T-helper 9 cell (primary cell): ENCODE measurements at places on chromosomes 3 and 15.
A peak's percentile ranks its signal among the peaks of the same experiment; 100 is the strongest.

DNA sequence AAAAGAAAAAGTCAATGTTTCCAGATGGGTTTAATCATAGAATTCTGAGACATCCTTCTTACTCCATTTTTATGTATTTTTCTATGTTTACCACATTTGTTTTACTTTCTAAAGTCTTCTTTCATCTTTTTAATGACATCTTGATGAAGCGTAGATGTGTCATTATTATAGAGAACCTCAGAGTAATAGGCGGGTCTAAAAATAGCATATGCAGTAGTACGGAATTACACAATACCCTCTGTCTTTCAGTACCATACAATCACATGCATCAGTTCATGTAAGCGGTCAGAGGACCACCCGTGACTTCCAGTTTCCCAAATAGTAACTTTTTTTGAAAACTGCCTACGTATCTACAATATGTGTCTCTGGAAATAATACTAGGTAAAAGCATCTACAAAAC lies 224.0 kb downstream of the PLOD2 start:
- no peak for DNase-seq

- DNase-seq, result no peak
Measured at GRCh38 chr15:67085818-67086636, 20.6 kb downstream of the SMAD3 start.

DNA sequence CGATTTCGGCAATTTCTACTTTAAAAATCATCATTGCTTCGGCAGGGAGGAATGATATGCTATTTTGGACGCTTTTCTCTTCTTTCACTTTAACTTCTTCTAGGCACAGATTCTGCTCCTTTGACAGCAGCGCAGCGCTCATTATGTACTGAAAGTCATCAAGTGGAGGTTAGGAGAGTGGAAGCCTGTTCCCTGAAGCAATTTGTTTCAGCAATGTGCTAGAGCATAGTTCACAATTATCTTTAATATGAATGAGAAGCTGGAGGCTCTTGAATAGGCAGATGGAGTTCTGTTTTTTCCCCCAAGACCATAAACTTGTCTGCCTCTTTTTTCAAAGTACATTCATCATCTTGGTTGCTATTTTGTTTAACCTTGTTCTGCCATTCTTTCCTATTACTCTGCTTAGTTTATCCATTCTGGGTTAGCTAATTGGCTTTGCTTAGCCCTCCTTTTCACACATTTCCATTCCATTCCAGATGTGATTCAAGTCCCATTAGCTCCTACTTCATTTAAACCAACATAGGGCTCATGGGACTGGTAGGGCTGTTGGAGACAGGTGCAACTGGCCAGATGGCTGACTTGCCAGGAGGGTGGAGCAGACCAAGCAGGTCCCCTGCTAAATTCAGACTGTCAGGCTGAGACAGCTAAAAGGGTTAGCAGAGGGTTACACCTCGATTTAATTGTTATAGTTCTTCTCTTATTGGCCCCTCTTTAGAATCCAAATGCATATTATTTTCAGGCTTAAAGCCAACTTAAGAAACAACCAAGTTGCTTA lies 534.7 kb upstream of the CBLB start:
- no peak for DNase-seq

- DNase-seq, result no peak
Measured at GRCh38 chr3:172647823-172648222, 63.0 kb downstream of the NCEH1 start.

- no peak for DNase-seq
Measured at GRCh38 chr15:83955806-83956265, 279.7 kb upstream of the GOLGA6L4 start.

GRCh38 chr15:51736069-51736468 lies 1.4 kb downstream of the LYSMD2 start:
- DNase-seq, result no peak

GRCh38 chr15:25431836-25432561 lies 6.8 kb downstream of the UBE3A start:
- no peak for DNase-seq

GRCh38 chr3:174303907-174304560 lies 555.1 kb upstream of the NAALADL2 start:
- no peak for DNase-seq

- no peak for DNase-seq
Measured at GRCh38 chr15:98684995-98685525, 36.7 kb downstream of the IGF1R start.

- no peak for DNase-seq
Measured at GRCh38 chr15:67190813-67191212, 63.6 kb downstream of the AAGAB start.

- DNase-seq, result no peak
Measured at GRCh38 chr3:8839607-8840325, 70.4 kb upstream of the OXTR start.

GRCh38 chr3:14561051-14561960 lies 21.2 kb upstream of the GRIP2 start:
- DNase-seq, result no peak

DNA sequence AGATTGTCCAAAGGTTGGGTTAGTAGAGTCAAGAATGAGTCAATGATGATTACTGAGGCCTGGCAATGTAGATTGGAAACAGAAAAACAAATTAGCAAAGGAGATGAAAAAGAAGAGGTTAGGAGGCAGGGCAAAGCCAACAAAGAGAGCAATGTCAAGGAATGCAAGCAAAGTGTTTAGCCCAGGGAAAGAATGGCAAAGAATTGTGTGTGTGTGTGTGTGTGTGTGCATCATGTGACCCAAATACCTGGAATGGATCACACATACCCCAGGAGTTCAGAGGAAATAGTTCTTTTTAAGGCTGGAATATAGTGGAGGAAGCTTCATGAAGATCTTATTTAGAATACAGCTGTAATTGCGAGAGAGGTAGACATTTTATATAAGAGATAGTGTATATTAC lies 831.7 kb upstream of the ARPP21 start:
- DNase-seq, result no peak

GRCh38 chr3:278300-279064 lies 81.9 kb downstream of the CHL1 start:
- DNase-seq, result no peak

DNA sequence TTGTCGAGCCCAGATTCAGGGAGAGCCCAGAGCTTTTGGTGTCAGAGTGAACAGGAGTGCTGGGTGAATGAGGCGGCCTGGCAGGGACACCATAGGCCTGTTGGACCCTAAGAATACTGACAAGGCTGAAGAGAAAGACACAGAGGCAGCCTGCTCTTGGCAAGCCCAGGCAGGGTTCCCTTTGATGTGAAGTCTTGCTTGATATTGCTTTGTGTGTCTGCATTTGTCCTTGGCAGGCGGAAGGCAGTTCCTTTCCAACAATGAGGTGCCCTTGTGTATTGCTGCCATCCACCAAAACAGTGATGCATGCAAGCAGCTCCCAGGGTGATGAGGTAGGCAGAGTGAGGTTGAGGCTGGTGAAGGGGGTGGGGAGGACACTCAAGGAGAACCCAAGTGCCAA lies 152.7 kb upstream of the TSC22D2 start:
- DNase-seq, result no peak

GRCh38 chr15:65512189-65512588 lies 5.3 kb downstream of the DPP8 start:
- no peak for DNase-seq

DNA sequence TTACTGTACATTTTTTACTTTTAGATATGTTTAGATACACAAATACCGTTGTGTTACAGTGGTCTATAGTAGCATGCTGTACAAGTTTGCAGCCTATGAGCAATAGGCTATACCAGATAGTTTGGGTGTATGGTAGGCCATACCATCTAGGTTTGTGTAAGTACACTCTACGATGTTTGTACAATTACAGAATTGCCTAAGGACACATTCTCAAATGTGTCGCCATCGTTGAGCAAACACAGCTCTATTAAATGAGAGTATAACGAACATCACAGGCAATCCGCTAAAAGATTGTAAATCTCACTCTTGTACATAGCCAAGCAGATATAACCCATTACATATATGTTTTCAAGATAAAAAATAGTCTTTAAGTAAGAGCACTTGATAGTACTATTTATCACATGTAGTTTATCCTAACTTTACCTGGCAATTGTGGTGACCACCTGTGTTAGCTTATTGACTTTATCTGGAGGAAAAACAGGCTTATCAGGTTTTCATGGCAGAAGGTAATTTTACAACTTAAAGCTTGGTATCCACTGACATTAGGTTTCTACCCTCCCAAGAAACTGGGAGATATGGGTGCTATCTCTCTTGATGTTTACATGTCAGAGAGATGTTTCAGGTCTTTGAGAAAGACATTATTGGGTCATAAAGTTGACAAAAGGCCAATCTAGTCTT lies 898.7 kb downstream of the NSUN3 start:
- DNase-seq, result no peak

- DNase-seq, result no peak
Measured at GRCh38 chr15:50145451-50145872, 26.4 kb upstream of the ATP8B4 start.

DNA sequence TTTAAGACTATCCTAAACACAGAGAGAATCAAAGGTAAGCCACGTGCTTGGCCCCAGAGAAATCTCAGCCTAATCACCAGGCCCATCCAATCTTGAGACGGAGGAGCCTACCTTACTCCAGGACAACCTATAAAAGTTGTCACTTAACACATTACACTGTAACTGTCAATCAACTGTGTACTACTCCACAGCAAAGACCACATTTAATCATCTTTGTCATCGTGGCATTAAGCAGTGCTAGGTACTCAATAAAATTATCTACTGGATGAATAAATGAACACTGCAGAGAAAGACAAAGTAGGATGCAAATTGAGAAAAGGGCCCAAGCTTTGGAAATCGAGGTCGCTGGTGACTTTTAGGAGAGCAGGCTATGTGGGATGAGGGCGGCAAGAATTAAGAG lies 466.7 kb downstream of the SHQ1 start:
- DNase-seq, result no peak

- DNase-seq, result no peak
Measured at GRCh38 chr3:171353423-171353822, 106.8 kb downstream of the TNIK start.

GRCh38 chr3:123817413-123817812 lies 66.7 kb downstream of the MYLK start:
- no peak for DNase-seq

DNA sequence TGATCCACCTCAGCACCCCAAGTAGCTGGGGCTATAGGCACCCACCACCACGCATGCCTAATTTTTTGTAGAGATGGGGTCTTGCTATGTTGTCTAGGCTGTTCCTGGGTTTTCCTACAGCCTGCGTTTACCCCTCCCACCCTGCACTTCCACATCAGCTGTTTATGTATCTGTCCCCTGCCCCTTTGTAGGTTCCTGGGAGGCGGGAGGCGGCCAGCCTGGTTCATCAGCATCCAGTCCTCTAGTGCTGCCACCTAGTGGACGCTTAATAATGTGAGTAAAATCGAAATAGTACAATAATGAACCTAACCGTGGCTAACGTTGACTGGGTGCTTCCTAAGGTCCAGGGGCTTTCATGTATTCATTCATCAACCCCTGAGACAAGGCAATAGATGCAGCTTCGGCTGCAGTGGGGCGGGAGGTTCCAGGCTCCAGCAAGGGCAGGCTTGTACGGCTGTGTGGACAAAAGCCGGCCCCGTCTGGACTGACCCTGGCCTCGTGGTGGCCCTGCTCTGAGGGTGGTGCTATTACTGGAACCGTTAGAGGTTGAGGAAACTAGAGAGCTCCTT lies 1.2 kb upstream of the LCTL start:
- peak; percentile 33 for DNase-seq

- peak; percentile 53 for DNase-seq
Measured at GRCh38 chr3:45929042-45929679, 14.1 kb upstream of the CXCR6 start.

DNA sequence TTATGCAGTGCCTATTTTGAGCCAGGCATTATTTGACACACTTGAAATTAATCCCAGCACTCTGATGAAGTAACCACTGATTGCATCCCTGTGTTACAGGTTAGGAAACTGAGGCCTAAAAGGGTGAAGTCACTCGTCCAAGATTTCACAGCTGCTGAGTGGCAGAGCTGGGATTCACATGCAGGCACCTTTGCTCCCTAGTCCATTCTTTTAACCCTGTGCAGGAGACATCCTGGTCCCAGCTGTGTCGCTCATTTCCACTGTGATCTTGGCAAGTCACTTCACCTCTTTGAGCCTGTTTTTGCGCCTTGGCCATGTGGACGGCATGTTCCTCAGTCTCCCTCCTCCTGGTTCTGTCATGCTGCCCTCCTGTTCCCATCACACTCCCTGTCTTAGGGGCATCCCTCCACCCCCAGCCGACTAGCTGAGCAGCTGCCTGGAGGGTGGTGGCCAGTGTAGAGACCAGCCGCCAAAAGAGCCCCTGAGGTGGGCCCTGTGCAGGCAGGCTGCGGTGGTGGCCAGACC lies 70.6 kb downstream of the SMAD6 start:
- no peak for DNase-seq

GRCh38 chr3:155363690-155364070 lies 70.2 kb upstream of the STRIT1 start:
- DNase-seq, result no peak

GRCh38 chr3:78734048-78734637 lies 1033.7 kb downstream of the ROBO1 start:
- no peak for DNase-seq

GRCh38 chr15:53841651-53842050 lies 82.2 kb upstream of the WDR72 start:
- no peak for DNase-seq

DNA sequence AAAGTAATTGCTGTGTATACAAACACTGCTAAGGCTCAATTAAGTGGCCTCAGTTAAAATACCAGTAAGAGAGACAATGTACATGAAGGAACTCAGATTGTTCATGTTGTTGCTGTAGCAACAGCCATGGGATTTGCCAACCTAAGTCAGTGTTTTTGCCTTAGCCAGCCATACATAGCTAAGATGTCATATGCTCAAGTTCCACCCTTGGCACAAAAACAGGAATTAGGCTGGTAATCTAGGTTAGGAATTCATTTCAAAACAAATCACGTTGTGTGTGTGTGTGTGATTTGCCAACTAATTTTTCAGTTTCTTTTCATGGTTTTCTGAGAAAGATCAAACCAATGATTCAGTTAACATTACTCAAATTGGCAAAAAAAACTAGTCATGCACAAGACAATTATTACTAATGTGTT lies 143.7 kb upstream of the KCNMB2 start:
- DNase-seq, result no peak

GRCh38 chr3:76656531-76657070 lies 383.3 kb upstream of the ROBO2 start:
- no peak for DNase-seq

DNA sequence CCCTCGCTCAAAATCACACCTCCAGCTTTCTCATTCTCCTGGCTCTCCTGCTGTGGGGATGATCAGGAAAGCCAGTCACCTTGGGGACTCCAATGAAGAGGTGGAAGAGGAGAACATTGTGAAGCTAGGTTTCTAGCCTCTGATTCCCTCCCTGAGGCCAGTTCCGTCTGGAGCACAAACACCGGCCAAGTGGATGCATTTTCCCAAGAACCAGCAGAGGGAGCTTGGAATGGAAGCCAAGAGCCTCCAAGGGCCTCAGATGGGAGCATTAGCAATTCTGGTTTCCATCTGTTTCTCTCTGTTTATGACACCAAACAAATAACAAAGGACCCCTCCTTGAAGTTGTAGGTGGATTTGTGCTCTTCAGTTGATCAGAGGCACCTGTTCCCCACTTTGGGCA lies 40.6 kb upstream of the NMNAT3 start:
- DNase-seq, result no peak
